ENCODE measurements at places on chromosomes 7 and 10.

- no peak for DNase-seq
- H3K4me3 ChIP-seq: no peak overlapping the region
- no peaks in the 10 kb centered on the region for H3K4me1 ChIP-seq
- H3K36me3 ChIP-seq: no peaks in the 10 kb centered on the region
- no peaks in the 10 kb centered on the region for H3K27me3 ChIP-seq
Observed at GRCh38 chr10:36534471-36535002, 590.9 kb upstream of the ANKRD30A start.

DNA sequence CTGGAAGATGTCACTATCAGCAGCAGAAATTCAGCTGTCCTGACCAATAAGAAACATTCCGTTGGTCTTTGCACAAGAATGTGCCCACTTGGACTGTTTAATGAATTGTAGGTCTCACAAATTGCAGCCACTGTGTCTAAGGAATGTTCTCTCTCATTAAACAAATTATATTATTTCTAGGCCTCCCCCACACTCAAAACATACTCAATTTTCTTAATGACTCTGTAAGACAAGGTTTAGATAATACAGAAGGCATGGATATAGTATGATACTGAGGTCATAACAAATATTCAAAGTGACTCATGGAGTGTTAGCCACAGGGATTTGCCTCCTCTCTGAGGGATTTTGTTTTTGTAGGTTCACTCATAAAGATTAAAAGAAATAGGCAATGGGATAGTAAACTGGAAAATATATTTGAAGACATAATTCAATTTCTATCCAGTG lies 197.5 kb downstream of the PTN start:
- H3K27me3 ChIP-seq: no peaks in the 10 kb centered on the region
- no peaks in the 10 kb centered on the region for H3K36me3 ChIP-seq
- no peak overlapping the region for H3K27ac ChIP-seq
- H3K4me1 ChIP-seq: no peaks in the 10 kb centered on the region

DNA sequence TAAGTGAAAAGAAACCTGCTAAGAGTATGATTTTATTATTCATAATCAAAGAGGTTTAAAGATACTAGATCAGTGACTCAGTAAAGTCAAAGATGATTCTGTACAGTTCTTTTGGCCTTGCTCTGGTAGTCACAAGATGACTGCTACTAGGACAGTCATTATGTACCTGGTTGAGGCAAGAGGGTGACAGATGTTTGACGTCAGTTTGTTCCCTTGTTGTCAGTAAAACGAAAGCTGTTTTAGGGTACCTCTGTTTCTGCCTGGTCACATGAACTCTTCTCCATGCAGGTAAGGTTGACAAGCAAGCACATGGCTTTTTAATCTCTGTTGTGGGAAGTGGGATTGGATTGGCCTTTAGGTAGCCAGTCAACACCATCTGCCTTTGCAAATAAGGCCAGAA lies 308.0 kb downstream of the EXOC4 start:
- H3K4me1 ChIP-seq: no peaks in the 10 kb centered on the region
- no peak for DNase-seq
- no peak overlapping the region for H3K27ac ChIP-seq
- H3K27me3 ChIP-seq: no peaks in the 10 kb centered on the region

DNA sequence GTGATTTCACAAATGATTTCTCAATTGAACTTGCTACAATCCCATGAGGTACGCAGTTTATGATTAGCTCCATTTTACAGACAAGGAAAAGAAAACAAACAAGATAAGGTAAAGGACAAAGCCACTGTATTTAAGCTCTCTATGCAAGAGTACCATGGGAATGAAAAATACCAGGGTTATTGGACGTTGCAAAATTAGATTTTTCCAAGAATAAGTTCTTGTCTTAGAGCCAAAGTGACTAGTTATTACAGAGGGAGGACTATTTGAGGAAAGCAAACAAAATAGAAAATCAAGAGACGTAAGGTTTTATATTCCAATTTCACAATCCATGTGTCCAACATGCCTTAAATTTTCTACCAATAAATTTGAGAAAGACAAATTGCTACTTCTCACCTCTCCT lies 97.9 kb upstream of the PTN start:
- H3K4me3 ChIP-seq: no peak overlapping the region
- H3K27ac ChIP-seq: no peak overlapping the region
- DNase-seq: no peak
- H3K36me3 ChIP-seq: no peaks in the 10 kb centered on the region

DNA sequence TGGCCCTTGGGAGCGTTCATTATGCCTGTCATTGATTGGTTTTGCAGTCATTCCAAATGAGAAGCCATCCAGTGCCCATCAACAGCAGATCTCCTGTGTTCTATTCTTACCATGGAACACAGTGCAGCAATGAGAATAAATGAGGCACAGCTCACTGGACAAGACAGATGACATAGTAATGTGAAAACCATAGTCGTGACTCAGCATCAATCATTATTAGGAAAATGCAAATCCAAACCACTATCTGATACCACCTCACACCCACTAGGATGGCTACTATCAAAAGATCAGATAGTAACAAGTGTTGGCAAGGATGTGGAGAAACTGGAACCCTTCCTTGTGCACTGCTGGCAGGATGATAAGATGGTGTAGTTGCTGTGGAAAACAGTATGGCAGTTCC lies 144.7 kb downstream of the ARHGAP22 start:
- H3K27me3 ChIP-seq: no peaks in the 10 kb centered on the region
- no peak overlapping the region for H3K4me3 ChIP-seq
- H3K27ac ChIP-seq: no peak overlapping the region
- DNase-seq: no peak
- no peaks in the 10 kb centered on the region for H3K36me3 ChIP-seq
- H3K4me1 ChIP-seq: no peaks in the 10 kb centered on the region

DNA sequence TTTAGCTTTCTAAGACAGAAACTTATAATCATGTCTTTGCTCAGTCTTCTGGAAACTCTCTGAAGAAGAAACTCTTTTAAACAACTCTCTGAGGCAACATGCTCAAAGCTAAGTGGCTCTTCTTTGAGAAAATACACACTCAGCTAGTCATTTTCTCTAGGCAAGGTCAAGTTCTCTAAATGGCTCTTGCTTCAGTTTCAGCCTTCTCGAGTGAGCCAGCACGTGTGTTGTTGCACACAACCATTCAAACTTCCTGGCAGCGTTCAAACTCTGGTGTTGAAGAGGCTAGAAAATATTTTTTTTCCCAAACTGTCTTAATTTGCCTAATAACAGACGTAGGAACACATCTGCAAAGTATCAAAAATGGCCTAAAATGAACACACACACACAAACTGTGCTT lies 129.1 kb downstream of the THSD7A start:
- H3K27me3 ChIP-seq: no peaks in the 10 kb centered on the region
- no peak overlapping the region for H3K4me3 ChIP-seq
- H3K36me3 ChIP-seq: no peaks in the 10 kb centered on the region
- no peaks in the 10 kb centered on the region for H3K4me1 ChIP-seq
- H3K27ac ChIP-seq: no peak overlapping the region

GRCh38 chr7:81162234-81162633 lies 243.4 kb upstream of the SEMA3C start:
- H3K36me3 ChIP-seq: no peaks in the 10 kb centered on the region
- no peaks in the 10 kb centered on the region for H3K4me1 ChIP-seq
- DNase-seq: no peak

DNA sequence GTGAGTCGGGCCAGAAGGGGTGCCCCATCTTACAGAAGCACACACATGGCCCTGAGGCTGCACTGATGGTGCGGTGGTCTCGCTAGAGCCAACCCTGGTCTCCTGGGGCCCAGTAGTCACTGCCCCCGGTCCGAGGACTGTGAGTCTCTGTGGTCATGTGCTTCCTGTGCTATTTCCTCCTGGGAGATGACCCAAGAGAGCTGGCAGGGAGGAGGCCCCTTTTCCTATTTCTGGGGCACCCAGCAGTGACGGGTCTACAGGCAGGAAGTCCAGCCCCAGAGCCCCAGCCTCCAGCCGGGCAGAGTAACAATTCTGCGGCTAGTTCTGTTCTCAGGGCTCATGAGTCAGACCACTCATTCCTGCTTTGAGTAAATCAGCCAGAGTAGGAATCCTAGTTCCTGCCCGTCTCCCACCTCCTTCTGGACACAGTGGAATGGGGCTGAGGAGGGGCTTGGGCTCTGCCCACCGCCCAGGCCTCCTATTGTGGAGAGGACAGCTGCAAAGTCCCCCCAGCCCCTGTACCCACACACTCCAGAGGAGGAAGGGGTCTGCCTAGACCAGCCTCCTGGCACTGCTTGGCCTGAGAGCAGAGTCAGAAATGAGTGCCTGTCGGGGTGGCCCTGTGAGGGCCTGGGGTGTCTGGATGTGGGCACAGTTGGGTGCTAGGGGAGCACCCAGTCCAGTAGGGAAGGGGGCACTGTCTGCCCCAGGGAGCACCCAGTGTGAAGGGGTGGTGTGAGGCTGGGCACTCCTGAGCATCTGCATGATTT lies 80.5 kb upstream of the PPIF start:
- H3K27ac ChIP-seq: peak overlapping the region; percentile 68
- H3K4me3 ChIP-seq: no peak overlapping the region
- H3K36me3 ChIP-seq: no peaks in the 10 kb centered on the region
- DNase-seq: peak; percentile 45
- H3K27me3 ChIP-seq: no peaks in the 10 kb centered on the region

GRCh38 chr7:2527505-2528467 lies 8.2 kb downstream of the LFNG start:
- peak; percentile 81 for DNase-seq
- H3K4me3 ChIP-seq: no peak overlapping the region
- no peaks in the 10 kb centered on the region for H3K27me3 ChIP-seq

- no peaks in the 10 kb centered on the region for H3K27me3 ChIP-seq
- no peak for DNase-seq
Observed at GRCh38 chr7:38190011-38190410, 12.0 kb downstream of the STARD3NL start.

DNA sequence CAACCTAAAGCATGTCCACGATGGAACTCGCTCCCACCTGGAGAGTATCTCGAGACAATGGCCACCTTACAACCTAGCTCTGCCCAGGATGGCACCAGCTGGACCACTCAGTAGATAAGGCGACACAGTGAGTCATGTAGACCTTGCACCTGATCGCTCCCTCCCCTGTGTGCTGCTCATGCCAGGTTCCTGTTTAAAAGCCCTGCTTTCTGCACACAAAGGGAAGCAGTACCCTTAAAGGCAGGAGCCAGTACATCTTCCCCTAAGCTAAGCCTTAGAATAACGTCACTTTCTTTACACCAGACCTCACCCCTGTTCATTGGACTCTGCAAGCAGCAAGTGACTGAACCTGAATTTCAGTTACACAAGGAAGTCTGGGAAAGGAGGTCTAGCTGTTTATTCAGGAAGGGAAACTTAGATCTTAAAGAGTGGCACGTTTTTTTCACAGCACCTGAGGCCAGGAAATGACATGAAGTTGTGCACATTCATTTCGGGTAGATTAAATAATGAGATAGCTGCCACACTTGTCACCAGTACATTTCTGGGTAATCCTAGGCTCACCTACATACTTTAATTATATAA lies 117.9 kb downstream of the MTPAP start:
- DNase-seq: no peak
- no peaks in the 10 kb centered on the region for H3K27me3 ChIP-seq
- H3K4me3 ChIP-seq: no peak overlapping the region
- H3K36me3 ChIP-seq: no peaks in the 10 kb centered on the region

- no peaks in the 10 kb centered on the region for H3K27me3 ChIP-seq
- DNase-seq: no peak
- H3K4me3 ChIP-seq: no peak overlapping the region
- no peak overlapping the region for H3K27ac ChIP-seq
- no peaks in the 10 kb centered on the region for H3K4me1 ChIP-seq
- no peaks in the 10 kb centered on the region for H3K36me3 ChIP-seq
Observed at GRCh38 chr10:24791084-24791726, 67.5 kb upstream of the ARHGAP21 start.

- H3K4me3 ChIP-seq: no peak overlapping the region
- H3K36me3 ChIP-seq: no peaks in the 10 kb centered on the region
- DNase-seq: peak; percentile 91
- no peaks in the 10 kb centered on the region for H3K27me3 ChIP-seq
- H3K27ac ChIP-seq: no peak overlapping the region
- no peaks in the 10 kb centered on the region for H3K4me1 ChIP-seq
Observed at GRCh38 chr10:78047314-78047891, 13.7 kb downstream of the RPS24 start.

- no peak overlapping the region for H3K4me3 ChIP-seq
- peak overlapping the region; percentile 12 for H3K27ac ChIP-seq
- H3K4me1 ChIP-seq: no peaks in the 10 kb centered on the region
- H3K36me3 ChIP-seq: no peaks in the 10 kb centered on the region
- DNase-seq: peak; percentile 59
- H3K27me3 ChIP-seq: no peaks in the 10 kb centered on the region
Observed at GRCh38 chr10:122140941-122141623, 130.0 kb upstream of the BTBD16 start.

DNA sequence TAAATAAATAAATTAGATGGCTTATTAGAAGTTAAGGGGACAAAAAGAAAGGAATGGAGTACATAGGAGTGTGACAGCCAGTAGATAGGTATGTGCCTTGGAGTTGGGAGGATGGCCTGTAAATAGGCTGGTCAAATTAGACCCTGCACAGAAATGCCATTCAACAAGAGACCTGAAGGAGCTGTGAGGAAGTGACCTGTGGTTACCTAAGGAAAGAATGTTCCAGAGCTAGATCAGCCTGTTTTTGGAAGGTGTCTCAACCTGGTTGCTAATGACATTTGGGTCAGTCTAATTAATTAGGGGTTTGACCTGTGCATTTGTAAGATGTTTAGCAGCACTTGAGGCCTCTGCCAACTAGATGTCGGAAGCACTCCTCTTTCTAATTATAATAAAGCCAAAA lies 315.3 kb upstream of the PLXDC2 start:
- no peaks in the 10 kb centered on the region for H3K4me1 ChIP-seq
- no peak overlapping the region for H3K4me3 ChIP-seq
- H3K27me3 ChIP-seq: no peaks in the 10 kb centered on the region
- H3K27ac ChIP-seq: no peak overlapping the region
- DNase-seq: no peak

DNA sequence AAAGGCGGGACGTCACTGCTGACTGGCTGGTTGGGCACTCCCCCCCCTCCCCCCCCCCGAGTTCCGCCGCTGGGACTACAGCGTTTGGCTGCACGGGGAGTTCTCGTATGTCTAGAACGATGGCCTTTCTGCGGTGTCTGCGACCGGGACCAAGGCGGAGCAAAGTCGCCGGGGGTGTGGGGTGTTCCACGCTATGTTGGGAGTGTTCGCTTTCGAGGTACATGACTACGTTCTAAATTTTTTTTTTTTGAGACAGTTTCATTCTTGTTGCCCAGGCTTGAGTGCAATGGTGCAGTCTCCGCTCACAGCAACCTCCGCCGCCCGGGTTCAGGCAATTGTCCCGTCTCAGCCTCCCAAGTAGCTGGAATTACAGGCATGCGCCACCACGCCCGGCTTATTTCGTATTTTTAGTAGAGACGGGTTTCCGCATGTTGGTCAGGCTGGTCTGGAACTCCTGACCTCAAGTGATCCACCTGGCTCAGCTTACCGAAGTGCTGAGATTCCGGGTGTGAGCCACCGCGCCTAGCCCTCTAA lies 573 bp upstream of the IDI1 start:
- H3K27me3 ChIP-seq: no peaks in the 10 kb centered on the region
- H3K36me3 ChIP-seq: no peaks in the 10 kb centered on the region
- peaks cover 3% of the 10 kb centered on the region for H3K4me1 ChIP-seq
- H3K27ac ChIP-seq: peak overlapping the region; percentile 99

- H3K36me3 ChIP-seq: no peaks in the 10 kb centered on the region
- DNase-seq: no peak
- H3K4me3 ChIP-seq: no peak overlapping the region
- no peak overlapping the region for H3K27ac ChIP-seq
Observed at GRCh38 chr7:130095812-130096211, 25.5 kb downstream of the KLHDC10 start.

Data from colonic mucosa (tissue), 4 donors.